ENCODE measurements at places on chromosomes 2 and 18. TPM values are rescaled to one million over a fixed set of nuclear protein-coding genes. Genes with fewer than 3 reads are reported as not detected.

The IGFBP2 gene
- total RNA-seq, result 165 TPM

The PSMD14 gene
- 22.0 TPM for total RNA-seq

The MAL gene
- total RNA-seq, result 88.3 TPM

The LYPD1 gene
- total RNA-seq, result 3.1 TPM

The AP1S3 gene
- 0.59 TPM for total RNA-seq

The RND3 gene
- 73.5 TPM for total RNA-seq

The SH3RF3 gene
- total RNA-seq, result 7.4 TPM

The PLCL1 gene
- 8.0 TPM for total RNA-seq

The HOXD4 gene
- 3.8 TPM for total RNA-seq

The SCYGR5 gene
- total RNA-seq, result not detected

The DNAJC5G gene
- 2.5 TPM for total RNA-seq

The CPS1 gene
- total RNA-seq, result 8.2 TPM

The ZNF892 gene
- total RNA-seq, result 21.2 TPM

The PTCD3 gene
- 83.3 TPM for total RNA-seq

The IL36RN gene
- total RNA-seq, result not detected

The ZEB2 gene
- 166 TPM for total RNA-seq

The NT5C1B gene
- total RNA-seq, result not detected

The POTEI gene
- not detected for total RNA-seq

The SLC9A4 gene
- 0.30 TPM for total RNA-seq

The CSRNP3 gene
- total RNA-seq, result 3.1 TPM

The CNGA3 gene
- total RNA-seq, result 1.3 TPM

The ACMSD gene
- total RNA-seq, result not detected

The KHK gene
- total RNA-seq, result 7.8 TPM

The KCNG2 gene
- not detected for total RNA-seq

The EVX2 gene
- total RNA-seq, result not detected

The SERPINB10 gene
- 0.22 TPM for total RNA-seq

The CRYGC gene
- not detected for total RNA-seq

The ZBTB7C gene
- total RNA-seq, result 82.2 TPM

The L3MBTL4 gene
- 9.0 TPM for total RNA-seq

The CENPA gene
- total RNA-seq, result 3.5 TPM

The CIB4 gene
- not detected for total RNA-seq

The KCNK3 gene
- 0.84 TPM for total RNA-seq

The PLCD4 gene
- 20.1 TPM for total RNA-seq

The SH2D6 gene
- total RNA-seq, result not detected

The HAAO gene
- 5.9 TPM for total RNA-seq

The STPG4 gene
- 1.4 TPM for total RNA-seq

The GPR39 gene
- total RNA-seq, result 1.8 TPM

The CABYR gene
- 0.30 TPM for total RNA-seq

The NTSR2 gene
- 0.87 TPM for total RNA-seq

The TMEM214 gene
- total RNA-seq, result 49.4 TPM

The CCDC85A gene
- total RNA-seq, result 6.3 TPM

Data from tibial nerve (tissue), 4 donors.